ENCODE measurements at places on chromosomes 13 and 19. TPM values are rescaled to one million over a fixed set of nuclear protein-coding genes. Genes with fewer than 3 reads are reported as not detected.

DNA sequence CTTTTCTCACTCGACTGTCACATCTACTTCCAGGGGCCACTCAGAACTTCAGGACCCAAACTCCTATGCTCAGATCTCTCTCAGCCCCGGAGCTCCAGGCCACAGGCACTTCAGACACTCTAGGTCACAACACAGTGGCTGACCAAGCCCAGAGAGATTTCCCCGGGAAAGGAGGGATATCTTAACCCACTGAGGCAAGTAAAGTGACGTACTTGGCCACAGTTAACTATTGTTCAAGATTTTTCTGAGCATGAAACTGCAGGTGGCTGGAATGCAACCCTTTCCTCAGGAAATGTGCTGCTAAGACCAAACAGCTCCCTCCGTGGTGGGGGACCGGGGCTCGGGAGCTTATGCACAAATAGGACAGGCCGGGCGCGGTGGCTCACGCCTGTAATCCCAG lies 23.9 kb downstream of the OPA3 start:
- no peak for DNase-seq

ITGBL1 gene
- 11.6 TPM for total RNA-seq

SLC7A9 gene
- 0.13 TPM for total RNA-seq

ZFP14 gene
- 3.3 TPM for total RNA-seq

GRCh38 chr19:40590464-40591265 lies 10.5 kb upstream of the LTBP4 start:
- no peak for DNase-seq

DIRAS1 gene
- 211 TPM for total RNA-seq

GRCh38 chr19:1782521-1782920 lies 29.2 kb downstream of the ONECUT3 start:
- DNase-seq, result no peak

- DNase-seq, result no peak
Observed at GRCh38 chr13:111110054-111110453, 5.1 kb upstream of the ARHGEF7 start.

TRAPPC6A gene
- 14.3 TPM for total RNA-seq

GRCh38 chr19:58397533-58398037 lies 2.1 kb downstream of the RNF225 start:
- no peak for DNase-seq

WDR62 gene
- 4.4 TPM for total RNA-seq

- DNase-seq, result no peak
Observed at GRCh38 chr13:65597839-65598818, 1632.0 kb downstream of the PCDH9 start.

DNA sequence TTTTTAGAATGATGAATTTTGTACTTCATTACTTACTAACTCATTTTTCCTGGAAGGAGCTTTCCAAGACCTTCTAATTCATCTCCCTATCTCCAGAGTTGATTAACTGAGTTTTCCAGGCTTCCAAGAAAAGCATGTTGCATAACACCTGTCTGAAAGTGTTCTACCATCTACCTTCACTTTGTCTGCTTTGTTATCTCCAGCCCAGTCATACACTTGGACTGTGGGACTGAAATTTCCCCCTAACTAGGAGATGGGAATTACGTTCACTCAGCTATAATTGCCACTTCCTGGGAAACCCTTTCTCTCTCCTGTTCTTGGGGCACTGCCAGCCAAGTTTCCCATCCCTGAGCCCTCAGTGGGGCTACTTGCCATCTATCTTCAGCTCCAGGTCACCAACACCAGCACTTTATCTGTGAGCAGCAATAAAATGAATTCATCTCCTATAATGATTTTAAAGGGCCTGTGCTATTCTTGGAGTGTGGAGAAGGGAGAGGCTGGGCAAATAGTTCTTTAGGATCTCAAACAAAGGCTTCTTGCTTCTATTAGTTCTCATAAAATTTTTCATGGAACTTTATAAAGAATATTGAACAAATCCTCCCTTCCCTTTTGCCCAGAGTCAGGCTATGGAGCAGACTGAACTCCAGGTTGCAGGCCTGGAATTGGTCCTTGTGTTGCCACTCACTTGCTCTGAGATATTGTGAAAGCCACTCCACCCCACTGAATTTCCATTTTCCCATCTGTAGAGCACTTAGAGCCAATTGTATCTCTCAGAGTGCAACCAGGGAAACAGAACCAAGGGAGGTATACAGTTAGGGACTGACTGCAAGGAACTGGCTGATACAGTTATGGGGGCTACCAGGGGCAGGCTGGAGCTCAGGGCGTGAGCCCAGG lies 17.8 kb upstream of the ATP12A start:
- DNase-seq, result no peak

MISP gene
- not detected for total RNA-seq

GRCh38 chr13:21537105-21537504 lies 66.9 kb downstream of the MICU2 start:
- DNase-seq, result no peak

DNA sequence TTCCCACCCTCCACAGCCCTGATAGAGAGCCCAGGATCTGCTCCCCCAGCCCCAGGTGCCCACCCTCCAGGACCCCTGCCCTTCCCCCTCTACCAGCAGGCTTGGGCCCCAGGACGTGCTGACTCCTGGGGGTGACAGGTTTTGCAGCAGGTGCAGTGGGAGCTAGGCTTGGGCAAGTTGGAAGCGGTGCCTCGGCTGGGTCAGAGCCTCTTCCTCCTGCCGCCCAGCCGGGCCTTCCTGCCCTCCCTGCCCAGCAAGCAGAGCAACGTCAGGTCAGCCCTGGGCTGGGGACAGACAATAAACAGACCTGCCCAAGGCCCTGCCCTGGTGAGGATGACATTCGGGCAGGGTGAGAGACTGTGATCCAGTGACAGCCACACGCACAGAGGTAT lies 9.2 kb upstream of the NCCRP1 start:
- no peak for DNase-seq

DNA sequence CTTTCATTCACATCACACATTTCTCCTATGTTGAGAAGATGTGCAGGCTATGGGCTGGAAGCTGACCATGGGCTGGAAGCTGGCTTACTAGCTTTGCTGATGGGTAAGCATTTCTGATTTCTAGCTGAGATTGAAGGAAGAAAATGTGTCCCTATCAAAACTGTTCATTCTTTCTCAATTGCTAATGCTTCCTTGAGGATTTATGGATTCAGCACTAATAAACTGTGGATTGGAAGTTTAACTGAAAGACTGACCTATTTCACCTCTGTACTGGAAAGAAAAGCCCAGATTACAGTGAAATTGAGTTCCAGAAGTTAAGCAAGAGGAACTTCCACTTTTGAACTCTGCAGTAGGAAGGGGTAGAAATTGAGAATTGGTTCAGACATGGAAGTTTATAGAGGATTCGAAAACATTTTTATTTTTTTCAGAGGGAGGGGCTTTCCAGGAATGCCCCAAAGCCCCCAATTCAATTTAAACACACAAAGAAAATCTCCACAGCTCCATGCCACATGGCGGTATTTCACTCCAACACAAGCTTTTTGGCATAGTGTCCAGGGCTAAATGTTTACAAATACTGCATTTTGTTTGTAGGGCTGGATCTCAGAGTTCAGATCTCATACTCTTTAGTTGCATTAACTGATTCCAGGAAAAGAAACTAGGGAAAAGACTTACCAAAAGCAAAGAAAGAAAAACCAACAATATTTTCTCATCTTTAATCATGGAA lies 61.2 kb upstream of the ARGLU1 start:
- no peak for DNase-seq

DNA sequence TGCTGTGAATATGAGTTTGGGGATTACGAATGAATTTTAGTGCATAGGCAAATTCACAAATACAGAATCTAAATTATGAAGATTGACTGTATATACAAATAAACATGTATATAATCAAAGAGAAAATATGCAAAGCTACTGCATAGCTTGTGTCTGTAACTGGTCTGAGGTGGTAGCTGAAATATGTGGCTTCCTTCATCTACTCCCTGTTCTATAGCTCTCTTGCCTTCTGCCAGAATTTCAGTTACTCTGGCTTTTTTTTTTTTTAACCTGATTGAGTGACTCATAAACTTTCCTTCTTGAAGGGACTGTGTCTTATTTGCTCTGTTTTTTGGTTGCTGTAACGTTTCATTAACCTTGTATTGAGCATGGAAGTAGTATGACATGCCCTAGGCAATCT lies 26.6 kb downstream of the DNAJC3 start:
- no peak for DNase-seq

DNA sequence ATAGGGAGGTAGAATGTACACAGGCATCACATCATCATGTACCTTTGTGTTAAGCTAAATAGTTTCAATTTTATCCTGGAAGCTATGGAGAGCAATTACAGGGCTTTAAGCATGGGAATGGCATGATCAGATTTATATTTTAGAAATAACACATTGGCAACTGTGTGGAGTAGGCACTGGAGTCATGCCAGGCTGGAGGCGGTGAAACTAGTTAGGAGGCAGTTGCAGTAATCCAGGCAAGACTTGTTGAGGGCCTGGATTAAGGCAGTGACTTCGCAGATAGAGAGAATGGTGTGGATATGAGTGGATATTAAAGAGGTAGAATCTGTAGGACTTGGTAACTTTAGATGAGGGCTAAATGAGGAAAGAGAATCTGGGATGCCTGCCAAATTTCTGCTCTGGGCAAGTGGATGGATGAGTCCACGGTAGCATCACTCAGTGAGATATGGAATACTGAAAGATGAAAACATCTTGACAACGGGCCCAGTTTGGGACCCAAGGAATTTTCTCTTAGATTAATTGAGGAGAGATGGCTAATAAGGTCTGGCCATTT lies 506.2 kb downstream of the FGF9 start:
- no peak for DNase-seq

Data from left cardiac atrium (tissue), 4 donors.